ENCODE measurements at places on chromosomes 1 and 21. TPM values are rescaled to one million over a fixed set of nuclear protein-coding genes. Genes with fewer than 3 reads are reported as not detected.

GRCh38 chr1:153803470-153804056 is 28.4 kb downstream of the SLC27A3 start:
- DNase-seq: no peak

Gene IL22RA1
- not detected for polyA plus RNA-seq

Gene TXNDC12
- polyA plus RNA-seq: 29.3 TPM

Gene CFHR2
- polyA plus RNA-seq: not detected

Gene WNT3A
- not detected for polyA plus RNA-seq

DNA sequence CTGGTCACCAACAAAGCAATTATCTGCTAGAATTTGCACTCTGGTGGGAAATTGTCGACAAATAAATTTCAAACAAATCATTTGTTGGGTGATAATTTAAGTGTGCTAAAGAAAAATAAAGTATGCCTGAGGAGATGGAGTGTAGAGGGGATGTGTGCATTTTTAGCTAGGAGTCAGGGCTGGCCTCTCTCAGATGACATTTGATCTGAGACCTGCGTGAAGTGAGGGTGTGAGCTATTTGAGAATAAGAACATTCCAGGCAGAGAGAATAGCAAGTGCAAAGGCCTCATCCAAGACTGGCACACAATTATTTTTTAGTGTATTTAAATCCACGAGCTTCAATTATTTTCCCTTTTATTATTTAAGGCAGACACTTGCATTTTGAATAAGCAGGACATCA is 19.7 kb upstream of the S1PR1 start:
- no peak for DNase-seq

Gene FBXO44
- polyA plus RNA-seq: 5.3 TPM

Gene SLC30A2
- polyA plus RNA-seq: 0.97 TPM

DNA sequence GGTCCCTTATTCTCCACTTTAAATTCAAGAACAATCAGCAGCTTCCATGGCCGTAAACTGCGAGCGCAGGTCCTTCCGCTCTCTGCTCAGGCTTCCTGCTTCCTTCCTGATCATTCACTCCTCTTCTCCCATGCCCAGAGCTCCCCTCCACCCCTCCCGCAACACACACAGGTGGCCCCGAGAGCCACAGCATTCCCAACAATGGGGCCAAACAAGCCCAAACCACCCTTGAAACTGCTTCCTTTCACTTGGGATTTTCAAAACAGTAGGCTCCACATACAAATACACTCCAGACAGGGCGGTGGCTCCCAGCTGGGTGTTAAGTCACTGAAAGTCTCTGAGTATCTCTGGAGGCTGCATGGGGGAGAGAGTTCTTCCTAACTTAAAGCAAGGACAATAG is 11.4 kb downstream of the FAM89A start:
- no peak for DNase-seq

DNA sequence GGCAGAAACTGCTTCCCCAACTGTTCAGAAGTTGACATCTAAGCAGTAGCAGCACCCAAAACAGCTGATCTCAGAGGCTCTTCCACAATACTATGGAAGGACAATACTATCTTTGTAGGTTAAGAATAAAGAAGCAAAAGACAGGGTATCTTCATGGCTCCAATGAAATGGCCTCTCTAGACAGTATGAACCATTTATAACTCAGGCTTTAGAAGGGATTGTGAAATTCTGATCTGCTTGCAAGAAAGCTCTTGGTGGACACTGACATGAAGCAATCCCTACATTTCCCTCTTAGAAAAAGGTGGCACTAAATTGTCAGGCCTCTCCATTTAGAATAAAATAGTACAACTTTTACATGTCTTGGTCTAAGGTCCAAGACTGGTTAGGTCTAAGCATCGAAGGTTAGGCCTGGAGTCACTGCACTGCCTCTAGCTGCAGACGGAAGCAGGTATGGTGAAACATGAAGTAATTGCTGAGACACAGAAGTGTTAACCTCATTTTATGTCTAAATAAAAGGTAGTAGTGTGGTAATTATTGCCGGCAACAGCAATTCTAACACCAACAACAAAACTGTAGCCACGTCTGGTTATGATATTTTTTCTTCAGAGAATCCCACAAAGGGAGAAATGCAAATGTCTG is 50.6 kb upstream of the HP1BP3 start:
- DNase-seq: no peak

Gene PACC1
- polyA plus RNA-seq: 6.5 TPM

DNA sequence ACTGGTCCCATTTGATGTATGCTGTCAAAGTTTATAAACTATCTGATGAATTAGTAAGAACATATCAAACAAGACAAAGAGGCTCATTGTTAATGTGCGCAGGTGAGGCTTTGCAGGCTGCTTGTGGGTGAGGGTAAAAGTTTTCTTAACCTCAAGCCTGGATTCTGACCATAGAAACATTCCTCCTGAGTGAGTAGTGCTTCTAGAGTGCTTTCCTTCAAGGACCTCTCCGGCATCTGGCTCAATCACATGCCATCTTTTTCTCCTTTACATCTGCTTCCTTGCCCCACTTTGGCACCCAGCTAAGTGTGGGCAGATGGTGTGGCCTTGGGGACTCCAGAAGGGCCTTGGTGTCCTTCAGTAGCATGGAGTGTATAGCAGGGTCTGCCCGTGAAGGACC is 104.0 kb downstream of the ROR1 start:
- no peak for DNase-seq

DNA sequence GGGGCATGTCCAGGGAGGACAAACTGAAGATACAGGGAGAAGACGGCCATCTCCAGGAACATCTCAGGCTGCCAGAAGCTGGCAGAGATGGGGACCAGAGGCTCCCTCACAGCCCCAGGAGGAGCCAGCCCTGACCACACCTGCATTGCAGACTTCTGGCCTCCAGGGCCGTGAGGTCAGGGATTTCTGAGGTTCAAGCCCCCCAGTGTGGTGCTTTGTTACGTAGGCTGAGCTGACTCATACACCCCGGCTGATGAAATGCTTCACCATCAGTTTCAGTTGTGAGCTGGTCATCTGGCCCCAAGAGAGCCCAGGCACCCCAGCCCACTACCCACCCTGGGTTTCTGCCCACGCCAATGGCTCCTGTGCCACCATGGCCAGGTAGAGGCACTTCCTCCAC is 106.4 kb downstream of the SIK1 start:
- no peak for DNase-seq

GRCh38 chr1:206690516-206690915 is 5.8 kb downstream of the MAPKAPK2 start:
- no peak for DNase-seq

Gene TEKT2
- 0.44 TPM for polyA plus RNA-seq

GRCh38 chr1:192158181-192158580 is at the start of gene RGS18:
Gene RGS18 (plus strand): TSS chr1:192158462. CDS start chr1:192158638, 176 bp downstream.
- no peak for DNase-seq

Gene CACNA1S
- polyA plus RNA-seq: 66.3 TPM

Gene SHISA4
- 89.2 TPM for polyA plus RNA-seq

Gene TNN
- polyA plus RNA-seq: 4.8 TPM

GRCh38 chr1:38746941-38747600 is 112.5 kb downstream of the RRAGC start:
- no peak for DNase-seq

Gene ATG4C
- polyA plus RNA-seq: 7.3 TPM

Gene ASTN1
- 6.4 TPM for polyA plus RNA-seq

DNA sequence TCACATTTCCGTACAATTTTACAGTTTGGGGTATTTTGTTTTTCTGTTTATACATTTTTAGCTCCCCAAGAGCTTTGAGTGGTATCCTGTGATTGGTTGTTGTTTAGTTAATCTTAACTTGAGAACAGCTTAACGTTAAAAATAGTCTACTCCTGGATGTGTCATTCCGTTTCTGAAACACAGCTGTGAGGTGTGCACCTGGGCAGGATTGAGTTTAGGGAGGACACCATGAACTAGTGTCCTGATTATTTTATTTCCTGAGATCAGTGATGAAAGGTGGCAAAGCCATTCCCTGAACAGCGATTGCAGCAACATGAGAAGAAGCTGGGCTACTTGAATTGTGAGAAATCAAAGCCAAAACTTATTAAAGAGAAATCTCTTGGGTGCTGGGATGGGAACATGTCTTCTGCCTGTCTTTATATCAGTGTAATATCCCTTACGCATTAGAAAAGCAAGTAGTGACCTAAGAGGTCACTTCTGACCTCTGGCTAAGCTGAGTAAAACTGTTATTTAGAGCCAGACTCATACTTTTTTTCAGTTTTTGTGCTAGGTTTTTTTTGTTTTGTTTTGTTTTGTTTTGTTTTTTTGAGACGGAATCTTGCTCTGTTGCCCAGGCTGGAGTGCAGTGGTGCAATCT is 43.4 kb downstream of the ZBTB40 start:
- DNase-seq: no peak

- peak; percentile 49 for DNase-seq
These were observed 73.2 kb upstream of the TRAPPC10 start for GRCh38 chr21:43938751-43939442.

DNA sequence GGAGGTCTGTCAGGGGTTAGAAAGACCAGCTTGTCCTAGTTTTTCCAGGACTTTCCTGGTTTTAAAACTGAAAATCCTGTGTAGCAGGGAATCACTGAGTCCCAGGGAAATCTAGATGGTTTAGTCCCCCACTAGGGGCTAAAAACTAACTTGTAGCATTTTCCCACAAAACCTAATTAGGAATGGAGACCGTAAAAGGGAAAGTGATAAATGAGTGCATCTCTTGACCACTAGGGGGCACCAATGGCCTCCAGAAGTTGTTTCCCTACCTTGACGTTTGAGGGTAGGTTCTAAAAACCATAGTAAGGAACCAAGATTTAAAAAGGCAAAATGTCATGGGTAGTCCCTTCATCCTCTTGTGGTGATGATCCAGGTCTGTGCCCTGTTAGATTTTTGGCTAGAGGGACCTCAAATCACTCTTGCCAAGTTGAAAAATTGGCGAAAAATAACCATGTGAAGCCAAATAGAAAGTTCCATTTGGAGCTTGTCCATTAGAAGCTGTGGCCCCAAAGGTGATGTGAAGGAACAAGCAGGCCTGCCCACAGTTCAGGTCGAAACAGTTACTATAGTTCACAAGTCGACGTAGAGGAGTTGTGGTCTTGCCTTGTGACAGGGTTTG is 24.5 kb downstream of the CLIC6 start:
- peak; percentile 46 for DNase-seq

DNA sequence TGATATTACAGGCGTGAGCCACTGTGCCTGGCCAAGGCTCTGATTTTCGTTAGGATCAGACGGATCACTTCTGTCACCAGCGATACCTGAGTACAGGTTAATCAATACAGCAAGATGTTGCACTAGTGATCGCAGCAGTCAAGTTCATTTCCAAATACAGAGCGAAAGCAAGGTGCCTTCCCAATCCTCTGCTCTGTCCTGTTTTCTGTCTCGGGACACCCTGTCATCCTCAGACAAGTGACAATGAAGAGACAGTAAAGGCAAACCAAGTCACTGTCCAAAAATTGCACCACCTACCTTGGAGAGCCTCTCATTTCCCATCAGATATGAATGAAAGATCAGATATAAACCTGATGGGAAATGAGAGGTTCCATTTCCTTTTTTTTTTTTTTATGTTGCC is 5.6 kb upstream of the CLDN14 start:
- DNase-seq: no peak

Gene OR2T2
- not detected for polyA plus RNA-seq

DNA sequence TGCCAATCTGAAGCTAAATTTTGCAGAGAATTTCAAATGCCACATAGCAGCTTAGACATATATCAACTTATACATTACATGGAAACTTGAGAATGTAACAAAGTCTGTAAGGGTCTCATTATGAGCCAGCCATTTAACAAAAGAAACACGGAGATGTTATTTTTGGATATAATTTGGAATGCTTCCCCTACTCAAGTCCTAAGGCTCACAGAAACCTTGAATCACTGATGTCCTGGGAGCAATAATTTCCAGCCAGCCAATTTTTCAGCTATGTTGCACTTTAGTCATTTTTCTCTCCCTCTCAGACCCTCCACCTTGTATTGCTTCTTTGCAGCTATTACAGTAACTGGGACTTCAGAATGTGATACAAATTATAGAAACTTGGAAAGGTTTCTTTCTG is 56.9 kb downstream of the EIF2B3 start:
- DNase-seq: no peak

GRCh38 chr1:205493241-205494085 is 11.0 kb upstream of the CDK18 start:
- no peak for DNase-seq

Gene TARS2
- polyA plus RNA-seq: 27.9 TPM

Gene PLA2G2C
- not detected for polyA plus RNA-seq

Gene KRTAP12-2
- not detected for polyA plus RNA-seq

Gene TMEM222
- 25.5 TPM for polyA plus RNA-seq

- DNase-seq: no peak
These were observed 89.0 kb downstream of the GTF2B start for GRCh38 chr1:88802404-88802803.

GRCh38 chr21:16377120-16377658 is 647.4 kb downstream of the USP25 start:
- no peak for DNase-seq

Gene PTCH2
- polyA plus RNA-seq: 10.0 TPM

GRCh38 chr1:92968138-92969032 is 7.1 kb upstream of the DIPK1A start:
- no peak for DNase-seq

Gene ZMYND12
- 0.48 TPM for polyA plus RNA-seq

GRCh38 chr1:6889875-6890480 is 104.7 kb downstream of the CAMTA1 start:
- DNase-seq: peak; percentile 25

Gene TFAP2E
- polyA plus RNA-seq: 0.96 TPM

Gene ZNF691
- polyA plus RNA-seq: 9.9 TPM

DNA sequence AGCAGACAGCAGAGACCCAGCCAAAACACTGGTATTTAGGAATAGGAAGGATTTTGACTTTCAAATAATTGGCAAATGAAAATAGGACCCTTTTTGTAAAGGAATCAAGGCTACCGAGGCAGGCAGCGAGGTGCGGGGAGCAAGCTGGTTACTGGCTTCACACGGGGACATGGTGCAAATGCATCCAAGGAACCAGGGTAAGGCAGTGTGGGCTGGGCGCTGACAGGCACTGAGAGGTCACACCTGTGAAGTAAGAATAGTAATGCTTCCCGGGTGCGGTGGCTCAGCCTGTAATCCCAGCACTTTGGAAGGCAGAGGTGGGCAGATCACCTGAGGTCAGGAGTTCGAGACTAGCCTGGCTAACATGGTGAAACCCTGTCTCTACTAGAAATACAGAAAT is 15.5 kb downstream of the CHAF1B start:
- no peak for DNase-seq

Gene TCHH
- not detected for polyA plus RNA-seq

GRCh38 chr1:61054601-61054993 is 27.8 kb upstream of the NFIA start:
- DNase-seq: peak; percentile 23

- peak; percentile 48 for DNase-seq
These were observed 1.6 kb downstream of the ELK4 start for GRCh38 chr1:205630241-205630640.

GRCh38 chr1:226736908-226737818 is 1.9 kb downstream of the ITPKB start:
- DNase-seq: no peak

- peak; percentile 19 for DNase-seq
These were observed 23.4 kb downstream of the RD3 start for GRCh38 chr1:211468595-211468994.

Gene RPRD2
- polyA plus RNA-seq: 30.1 TPM

Gene SLC16A4
- 11.6 TPM for polyA plus RNA-seq

- no peak for DNase-seq
These were observed 7.7 kb downstream of the ARHGEF2 start for GRCh38 chr1:155970531-155971167.

GRCh38 chr1:109687641-109688499 is at the start of gene GSTM1:
Gene GSTM1 (plus strand): TSS chr1:109687817. CDS start chr1:109687874, 57 bp downstream.
- DNase-seq: peak; percentile 83

Gene NR0B2
- polyA plus RNA-seq: not detected

- DNase-seq: no peak
These were observed 44.4 kb upstream of the SCMH1 start for GRCh38 chr1:41286486-41286885.
